ENCODE measurements at places on chromosomes 5 and 9.
A peak's percentile ranks its signal among the peaks of the same experiment; 100 is the strongest.

GRCh38 chr5:170151097-170151831 lies 45.6 kb downstream of the FOXI1 start:
- DNase-seq = no peak

DNA sequence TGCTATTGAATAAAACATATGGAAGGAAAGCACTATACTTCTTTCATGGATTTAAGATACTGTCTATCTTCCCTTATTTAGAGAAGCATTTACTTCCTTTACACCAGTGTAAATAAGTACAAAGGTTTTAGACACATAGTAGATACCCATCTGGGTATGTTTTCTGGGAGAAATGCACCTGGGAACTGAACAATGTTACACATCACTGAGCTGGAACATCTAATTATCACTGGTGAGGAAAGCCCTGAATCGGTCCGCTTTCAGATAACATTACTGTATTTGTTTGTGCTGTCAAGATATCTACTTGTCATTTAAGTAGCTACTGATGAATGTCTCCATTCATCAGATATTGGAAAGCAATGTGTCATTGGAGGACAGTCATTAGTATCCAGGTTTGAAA lies 964.7 kb upstream of the PTPRD start:
- DNase-seq = no peak

DNA sequence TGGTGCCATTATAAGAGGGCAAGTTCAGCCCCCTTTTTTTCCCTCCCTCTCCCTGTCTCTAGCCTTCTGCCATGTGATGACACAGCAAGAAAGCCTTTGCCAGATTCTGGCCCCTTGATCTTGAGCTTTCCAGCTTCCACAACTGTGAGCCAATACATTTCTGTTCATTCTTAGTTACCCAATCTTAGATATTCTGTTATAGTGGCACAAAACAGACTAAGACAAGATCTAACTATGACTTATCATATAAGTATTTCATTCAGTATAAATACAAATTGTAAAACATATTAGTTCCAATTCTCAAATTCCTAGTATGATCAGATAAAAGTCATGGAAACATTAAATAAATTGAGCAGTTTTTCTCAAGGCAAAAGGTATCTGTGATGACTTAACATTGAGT lies 276.3 kb downstream of the COX7C start:
- no peak for DNase-seq

DNA sequence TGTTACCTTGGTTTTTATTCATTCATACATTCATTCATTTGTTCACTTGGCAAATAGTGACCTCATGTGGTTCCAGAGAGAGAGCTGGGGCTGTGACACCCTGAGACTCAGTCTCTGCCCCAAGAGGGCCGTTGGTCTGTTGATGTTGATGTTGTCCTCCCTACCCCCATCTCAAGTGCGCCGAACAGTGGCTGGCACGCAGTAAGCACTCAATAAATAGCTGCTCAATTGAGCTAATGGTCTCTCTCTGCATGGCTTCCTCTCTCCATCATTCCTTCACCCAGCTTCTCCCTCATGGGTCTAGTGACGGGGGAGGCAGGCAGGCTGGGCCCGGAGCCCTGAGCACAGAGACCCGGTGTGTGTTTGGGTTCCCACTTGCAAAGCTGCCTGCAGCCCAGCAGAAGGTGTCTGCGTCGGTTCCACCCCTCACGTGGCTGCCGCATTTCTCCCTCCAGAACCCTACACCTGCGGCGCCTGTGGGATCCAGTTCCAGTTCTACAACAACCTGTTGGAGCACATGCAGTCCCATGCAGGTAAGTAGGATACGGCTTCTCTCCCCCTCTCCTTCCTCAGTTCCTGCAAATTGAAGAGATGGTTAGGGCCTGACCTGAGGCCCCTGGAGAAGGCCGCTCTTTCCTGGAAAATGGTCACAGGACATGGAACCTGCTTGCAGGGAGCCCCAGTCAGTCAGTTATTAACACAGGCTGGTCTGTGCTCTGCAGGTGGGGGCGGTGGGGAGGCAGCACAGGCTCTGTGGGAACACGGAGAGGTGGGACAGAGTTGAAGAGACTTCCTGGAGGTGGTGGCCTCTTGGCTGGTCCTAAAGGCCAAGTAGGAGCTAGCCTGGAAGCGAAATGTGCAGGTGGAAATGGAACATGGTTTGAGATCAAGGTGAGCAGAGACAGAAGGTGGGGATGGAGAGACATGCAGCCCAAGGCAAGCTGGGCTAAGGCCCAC lies 42.0 kb downstream of the AMBP start:
- DNase-seq = no peak

DNA sequence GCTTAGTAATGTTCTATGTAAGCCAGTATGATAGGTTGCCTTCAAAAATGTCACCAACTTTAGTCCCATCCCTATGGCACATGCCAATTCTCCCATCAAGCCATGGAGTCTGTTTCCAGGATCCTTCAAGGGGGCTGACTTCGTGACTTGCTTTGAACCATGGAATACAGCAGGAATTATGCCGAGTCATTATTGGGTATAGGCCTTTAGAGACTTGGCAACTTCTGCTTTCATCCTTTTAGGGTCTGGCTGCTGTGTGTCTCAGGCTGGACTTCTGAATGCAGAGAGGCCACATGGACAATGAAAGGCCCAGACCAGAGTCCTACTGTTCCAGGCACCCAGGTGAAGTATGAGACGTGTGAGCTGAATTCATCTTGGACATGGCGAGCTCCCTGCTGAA lies 109.8 kb downstream of the DENND1A start:
- no peak for DNase-seq

GRCh38 chr9:87708986-87709728 lies 16.8 kb upstream of the CTSL start:
- DNase-seq = no peak

DNA sequence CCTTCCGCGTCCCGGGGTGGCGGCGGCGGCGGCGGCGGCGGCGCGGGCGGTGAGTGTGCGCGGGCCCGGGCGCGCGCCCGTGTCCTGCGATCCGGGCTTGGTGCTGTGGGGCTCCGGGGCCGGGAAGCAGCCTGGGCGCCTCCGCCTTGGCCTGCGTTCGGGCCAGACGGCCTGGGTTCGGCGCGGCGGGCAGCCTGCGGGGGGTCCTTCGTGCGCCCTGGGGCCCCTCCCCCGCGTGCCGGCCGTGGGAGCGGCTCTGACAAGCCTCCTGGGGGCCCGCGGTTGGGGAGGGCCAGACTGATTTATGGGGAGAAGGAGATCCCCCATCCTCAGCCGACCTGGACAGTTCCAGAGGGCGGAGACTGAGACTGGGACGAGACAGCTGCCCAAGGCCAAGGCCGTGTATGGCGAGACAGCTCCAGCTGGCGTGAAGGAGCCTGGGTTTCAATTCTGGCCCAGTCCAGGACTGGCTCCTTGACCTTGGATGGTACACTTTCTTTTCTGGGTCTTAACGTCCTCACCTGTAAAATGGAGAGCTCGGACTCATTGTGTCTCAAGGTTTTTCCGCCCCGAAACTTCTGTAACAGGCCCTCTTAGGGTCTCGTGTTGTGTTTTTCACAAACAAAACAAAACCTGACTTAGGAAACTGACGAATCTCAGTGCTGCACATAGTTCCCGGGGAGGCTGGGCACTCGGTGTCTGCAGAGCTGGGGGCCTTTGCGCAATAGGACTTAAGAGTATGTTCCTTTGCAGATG lies 603 bp downstream of the TMEM268 start:
- peak; percentile 59 for DNase-seq

- peak; percentile 64 for DNase-seq
Measured at GRCh38 chr5:40681363-40682153, 1.8 kb downstream of the PTGER4 start.

GRCh38 chr9:74907085-74907484 lies 19.4 kb upstream of the TRPM6 start:
- DNase-seq = no peak

DNA sequence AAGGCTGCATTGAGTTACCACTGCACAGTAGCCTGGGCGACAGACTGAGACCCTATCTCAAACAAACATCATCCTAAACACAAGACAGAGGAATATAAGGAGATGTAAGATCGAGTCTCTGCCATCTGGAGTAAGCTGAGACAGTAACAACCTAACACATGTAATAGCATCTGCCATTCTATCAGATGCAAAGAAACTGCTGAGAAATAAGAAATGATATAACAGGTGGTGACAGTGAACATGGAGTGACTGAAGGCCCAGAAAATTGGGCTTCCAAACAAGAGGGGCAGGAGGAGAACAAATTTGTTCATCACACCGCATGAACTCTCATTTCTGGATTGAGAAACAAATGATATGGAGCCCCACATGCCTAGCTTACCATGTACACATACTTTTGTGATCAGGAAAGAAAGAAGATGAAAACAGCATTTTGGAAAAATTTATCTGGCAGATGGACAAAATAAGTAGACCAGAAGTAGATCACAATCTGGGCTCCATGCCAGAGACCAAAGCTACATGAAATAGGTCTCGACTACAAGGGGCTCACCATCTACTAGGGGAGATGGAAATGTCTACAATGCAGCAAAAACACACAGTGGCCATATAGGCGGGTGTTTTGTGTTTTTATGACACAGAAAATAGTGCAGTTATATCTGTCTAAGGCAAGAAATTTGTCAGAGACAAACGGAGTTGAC lies 45.5 kb downstream of the ECPAS start:
- DNase-seq = no peak

GRCh38 chr5:134245101-134245604 lies 19.3 kb upstream of the PPP2CA start:
- no peak for DNase-seq

DNA sequence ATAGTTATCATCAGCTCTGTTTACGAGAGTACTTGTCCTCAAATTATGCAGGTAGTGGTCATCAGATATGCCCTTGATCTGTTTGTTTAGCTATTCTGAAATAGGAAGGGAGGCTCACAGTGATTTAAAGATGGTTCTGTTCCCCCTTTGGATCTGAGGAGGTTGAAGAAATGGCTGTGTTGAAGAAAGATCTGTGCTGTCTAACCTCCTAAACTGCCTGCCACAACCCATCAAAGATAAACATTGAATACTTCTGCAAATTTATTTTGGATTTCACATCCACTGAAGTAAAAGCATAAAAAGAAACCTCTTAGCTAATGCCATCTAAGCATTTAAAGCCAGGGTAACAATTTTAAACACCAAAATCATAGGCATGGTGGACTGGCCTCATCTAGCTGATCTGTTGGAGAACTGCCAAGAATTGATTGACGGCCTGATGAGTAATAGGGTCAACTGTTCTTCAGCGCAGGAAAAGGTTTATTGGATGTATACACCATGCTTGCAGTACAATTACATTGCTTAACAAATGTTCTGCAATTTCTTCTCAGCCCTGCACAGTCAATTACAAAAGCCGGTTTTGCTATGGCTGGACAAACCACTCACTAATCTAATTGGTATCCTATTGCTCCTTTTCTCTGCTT lies 97.6 kb downstream of the SEMA6A start:
- DNase-seq = no peak

- no peak for DNase-seq
Measured at GRCh38 chr5:172059661-172060100, 53.2 kb upstream of the FBXW11 start.

- no peak for DNase-seq
Measured at GRCh38 chr5:142427529-142427928, 102.7 kb upstream of the SPRY4 start.

DNA sequence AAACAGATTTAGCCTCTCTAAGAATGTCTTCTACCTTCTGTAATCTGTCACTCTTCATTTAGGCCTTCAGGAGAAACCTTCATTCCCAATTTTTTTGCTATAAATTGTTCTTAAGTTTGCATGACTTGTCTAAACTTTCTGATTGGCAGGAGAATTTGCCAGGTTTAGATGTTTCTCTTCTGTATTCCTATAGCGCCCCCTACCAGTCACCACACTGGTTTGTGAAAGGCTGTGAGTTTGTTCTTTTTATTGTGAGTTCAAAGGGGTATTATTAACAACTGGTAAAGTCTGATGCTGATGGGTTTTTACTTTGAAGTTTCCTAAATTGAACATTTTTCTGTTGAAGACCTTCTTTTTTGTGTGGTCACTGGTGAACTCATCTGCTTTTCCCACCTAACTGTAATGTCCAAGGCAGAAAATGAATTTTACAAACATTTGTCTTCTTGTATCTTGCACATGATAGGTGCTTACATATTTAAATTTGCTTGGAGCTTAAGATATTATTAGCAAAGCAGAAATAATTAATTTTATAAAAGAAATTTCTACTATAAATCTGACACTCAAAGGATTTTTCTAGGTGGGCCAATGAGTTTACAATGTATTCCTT lies 18.4 kb upstream of the F2RL2 start:
- DNase-seq = peak; percentile 45

DNA sequence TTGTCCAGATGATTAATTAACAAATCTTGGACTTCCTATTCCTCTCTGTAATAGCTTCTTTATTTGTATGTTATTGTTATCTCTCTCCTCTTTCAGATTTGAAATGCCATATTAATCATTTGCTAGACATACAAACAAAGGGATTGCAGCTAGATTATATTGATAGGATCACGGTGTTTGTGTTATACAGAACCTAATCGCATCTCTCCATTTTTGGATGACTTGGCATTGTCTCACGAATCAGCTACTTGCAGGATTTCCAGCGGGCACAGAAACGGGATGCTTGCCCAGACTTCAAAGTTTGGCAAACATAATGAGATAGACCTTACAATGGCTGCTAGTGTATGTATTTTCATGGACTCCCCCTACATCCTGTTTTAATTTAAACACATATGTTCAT lies 368.1 kb downstream of the TLE4 start:
- no peak for DNase-seq

DNA sequence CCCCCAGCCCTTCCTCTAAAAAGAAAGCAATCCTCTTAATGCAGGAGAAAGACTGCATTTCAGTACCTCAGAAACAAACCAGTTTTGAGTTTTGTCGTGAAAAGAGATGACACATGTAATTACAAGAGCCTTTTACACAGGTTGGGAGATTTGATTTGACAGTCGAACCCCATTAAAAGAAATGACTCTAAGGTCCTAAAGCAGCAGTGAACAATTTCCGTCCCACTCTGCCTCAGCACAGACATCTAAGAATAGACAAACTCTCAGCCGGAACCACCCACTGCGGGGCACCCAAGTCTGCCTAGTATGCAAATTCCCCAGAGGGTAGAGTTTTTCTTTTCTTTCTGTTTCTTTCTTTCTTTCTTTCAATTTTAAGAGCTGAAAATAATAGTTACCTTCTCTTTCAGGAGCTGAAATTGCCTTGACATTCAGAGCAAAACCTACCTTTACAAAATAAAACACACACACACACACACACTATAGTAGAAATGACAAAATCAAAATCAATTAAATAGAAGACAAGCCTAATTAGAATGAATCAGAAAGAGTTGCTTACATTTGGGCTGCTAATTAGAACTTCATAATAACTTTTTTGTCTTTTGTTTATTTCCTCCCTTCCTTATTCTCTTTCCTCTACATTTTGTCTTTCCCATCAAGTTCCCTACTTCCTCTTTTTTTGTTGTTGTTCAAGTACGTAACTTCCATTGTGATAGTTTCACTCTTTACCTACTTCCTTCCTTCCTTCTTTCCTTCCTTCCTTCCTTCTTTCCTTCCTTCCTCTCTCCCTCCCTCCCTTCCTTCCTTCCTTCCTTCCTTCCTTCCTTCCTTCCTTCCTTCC lies 65.1 kb downstream of the BASP1 start:
- DNase-seq = peak; percentile 8

DNA sequence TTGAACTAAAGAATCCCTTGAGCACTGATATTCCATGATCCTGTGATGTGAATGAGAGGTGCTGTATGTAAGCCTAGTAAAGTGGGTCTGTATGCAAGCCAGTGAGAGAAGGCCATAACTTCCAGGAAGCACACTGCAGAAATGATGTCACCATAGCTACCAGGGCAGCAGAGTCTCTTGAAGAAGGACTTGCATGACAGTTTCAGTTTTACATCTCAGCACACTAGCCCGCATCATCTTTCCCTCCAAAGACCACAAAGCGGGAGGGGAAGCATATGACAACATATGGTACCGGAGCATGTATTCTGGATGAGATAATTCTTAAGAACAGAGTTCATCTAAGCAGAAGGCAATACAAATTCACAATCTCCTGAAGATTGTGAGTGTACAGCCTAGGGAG lies 37.6 kb upstream of the MAST4 start:
- peak; percentile 25 for DNase-seq

Measured in activated naive CD8-positive, alpha-beta T cell treated with anti-CD3 and anti-CD28 coated beads for 36 hours (primary cell).